A172 (cell line): ENCODE measurements at places on chromosomes 11 and 22. TPM values are rescaled to one million over a fixed set of nuclear protein-coding genes. Genes with fewer than 3 reads are reported as not detected.

HSPB2 gene
- not detected in 2 replicates for total RNA-seq

DNA sequence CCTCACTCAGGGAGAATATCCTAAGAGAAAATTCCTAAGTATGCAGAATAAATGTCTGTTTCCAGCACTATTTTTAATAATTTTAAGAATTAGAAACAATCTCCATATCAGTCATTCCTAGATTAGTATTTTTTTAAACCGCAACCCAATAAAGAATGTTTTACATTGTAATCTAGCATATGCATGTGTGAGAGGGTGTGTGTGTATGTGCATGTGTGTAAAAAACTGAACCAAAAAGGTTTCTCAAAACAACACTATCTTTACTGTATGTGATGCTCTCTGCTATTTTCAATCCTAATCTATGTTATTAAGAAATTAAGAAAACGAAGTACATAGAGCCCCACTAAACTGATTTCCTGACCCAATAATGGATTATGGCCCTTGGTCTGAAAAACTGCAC, 90.6 kb upstream of the AKIP1 start:
- no peak for DNase-seq

- no peak for DNase-seq
Observed at GRCh38 chr11:86861810-86862209, 61.5 kb downstream of the PRSS23 start.

TSPAN32 gene
- total RNA-seq, result 13.3 and 16.9 TPM in 2 replicates

TMEM121B gene
- 0.05 and 0.24 TPM in 2 replicates for total RNA-seq

- DNase-seq, result no peak
Observed at GRCh38 chr11:76758311-76758710, 24.8 kb upstream of the TSKU start.

OR51B4 gene
- total RNA-seq, result 11.3 and 12.8 TPM in 2 replicates

DNA sequence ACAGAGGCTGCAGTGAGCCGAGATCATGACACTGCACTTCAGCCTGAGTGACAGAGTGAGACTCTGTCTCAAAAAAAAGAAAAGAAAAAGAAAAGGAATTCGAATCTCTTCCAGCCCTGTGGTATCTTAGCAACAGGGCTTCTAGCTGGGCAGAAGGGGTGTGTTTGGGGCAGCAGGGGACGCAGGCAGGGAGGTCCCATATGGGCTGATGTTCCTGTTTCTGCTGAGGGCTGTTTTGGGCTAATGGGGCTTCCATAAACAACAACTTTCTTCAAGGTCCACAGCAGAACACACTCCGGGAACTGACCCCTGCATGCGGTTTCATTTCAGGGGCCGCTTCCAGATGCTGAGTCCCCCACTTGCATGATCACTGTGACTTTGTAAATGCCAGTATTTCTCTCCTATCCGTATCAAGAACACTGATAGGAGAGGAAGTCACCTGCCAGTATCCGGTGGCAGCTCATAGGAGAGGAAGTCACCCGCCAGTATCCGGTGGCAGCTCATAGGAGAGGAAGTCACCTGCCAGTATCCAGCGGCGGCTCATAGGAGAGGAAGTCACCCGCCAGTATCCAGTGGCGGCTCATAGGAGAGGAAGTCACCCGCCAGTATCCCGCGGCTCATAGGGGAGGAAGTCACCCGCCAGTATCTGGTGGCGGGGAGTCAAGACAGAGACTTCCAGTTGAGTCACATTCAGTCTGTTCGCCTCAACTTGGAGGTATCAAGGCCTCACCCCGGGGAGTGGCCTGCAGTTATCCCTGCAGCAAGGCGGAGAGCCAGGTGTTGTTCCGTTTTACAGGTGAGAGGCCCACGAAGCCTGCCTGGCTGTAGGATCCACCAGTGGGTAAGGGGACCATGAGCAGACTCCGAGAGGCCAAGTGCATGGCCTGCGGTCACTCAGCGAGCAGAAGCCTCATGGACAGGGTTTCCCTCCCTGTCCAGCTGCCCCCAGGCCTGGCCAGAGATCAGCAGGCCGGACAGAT, 8.3 kb upstream of the FGF19 start:
- DNase-seq, result no peak

- DNase-seq, result no peak
Observed at GRCh38 chr22:26265281-26265680, 96.0 kb downstream of the SEZ6L start.

SIK3 gene
- 4.1 and 6.9 TPM in 2 replicates for total RNA-seq
